ENCODE measurements at places on chromosomes 7 and 10. TPM values are rescaled to one million over a fixed set of nuclear protein-coding genes. Genes with fewer than 3 reads are reported as not detected.

- H3K27ac ChIP-seq: no peak overlapping the region
- DNase-seq: no peak
- no peaks in the 10 kb centered on the region for H3K27me3 ChIP-seq
- H3K4me1 ChIP-seq: no peaks in the 10 kb centered on the region
Observed at GRCh38 chr7:74312418-74313028, 23.3 kb downstream of the CLIP2 start.

- peak overlapping the region; percentile 87 for H3K4me3 ChIP-seq
- peak overlapping the region; percentile 88 for H3K27ac ChIP-seq
Observed at GRCh38 chr7:30285067-30285535, 704 bp downstream of the ZNRF2 start.

GRCh38 chr7:111760043-111760442, 197.8 kb upstream of the IMMP2L start:
- H3K4me3 ChIP-seq: no peak overlapping the region
- no peaks in the 10 kb centered on the region for H3K36me3 ChIP-seq
- DNase-seq: no peak

DNA sequence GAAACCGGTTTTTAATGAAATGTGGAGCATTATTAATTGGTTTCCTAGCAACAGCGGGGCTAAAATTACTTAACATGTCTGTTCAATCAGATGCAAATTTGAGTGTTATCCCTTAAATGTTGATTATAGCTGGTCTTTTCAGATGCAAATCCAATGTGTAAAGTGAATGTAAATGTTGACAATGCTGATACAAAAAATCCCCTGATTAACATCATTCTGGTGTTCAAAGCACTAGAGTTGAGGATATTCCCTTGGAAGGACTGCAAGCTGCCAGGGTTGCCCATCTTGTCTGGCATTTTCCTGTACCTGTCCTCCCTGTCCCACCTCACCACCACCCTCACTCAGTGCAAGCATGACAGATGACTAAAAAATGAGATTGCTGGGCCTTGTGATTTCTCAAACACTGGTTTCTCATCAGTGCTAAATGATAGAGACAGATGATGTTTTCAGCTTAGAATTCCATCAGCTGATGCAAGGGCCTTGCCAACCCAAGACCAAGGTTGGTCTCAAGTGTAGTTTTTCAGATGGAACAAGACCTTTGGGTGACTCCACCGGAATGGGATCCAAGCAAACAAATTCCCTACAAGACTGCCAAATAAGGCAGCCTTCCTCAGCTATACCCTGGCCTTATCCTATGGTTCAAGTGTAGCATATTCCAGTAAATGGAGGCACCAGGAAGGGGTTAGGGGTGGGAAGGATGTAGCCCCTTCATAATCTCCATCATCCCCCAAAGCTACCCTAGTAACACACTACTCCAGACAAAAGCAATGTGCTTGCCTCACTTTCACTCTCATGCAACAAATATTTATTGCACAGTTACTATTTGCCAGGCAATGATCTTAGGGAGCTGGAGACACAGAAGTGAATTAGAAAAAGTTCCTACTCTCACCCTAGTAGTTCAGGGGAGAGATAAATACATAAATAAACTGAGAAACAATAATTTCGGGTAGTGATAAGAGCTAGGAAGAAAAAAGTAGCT, 54.9 kb downstream of the JAZF1 start:
- H3K4me1 ChIP-seq: no peaks in the 10 kb centered on the region
- no peaks in the 10 kb centered on the region for H3K27me3 ChIP-seq
- no peaks in the 10 kb centered on the region for H3K36me3 ChIP-seq
- H3K4me3 ChIP-seq: no peak overlapping the region
- no peak overlapping the region for H3K27ac ChIP-seq

DNA sequence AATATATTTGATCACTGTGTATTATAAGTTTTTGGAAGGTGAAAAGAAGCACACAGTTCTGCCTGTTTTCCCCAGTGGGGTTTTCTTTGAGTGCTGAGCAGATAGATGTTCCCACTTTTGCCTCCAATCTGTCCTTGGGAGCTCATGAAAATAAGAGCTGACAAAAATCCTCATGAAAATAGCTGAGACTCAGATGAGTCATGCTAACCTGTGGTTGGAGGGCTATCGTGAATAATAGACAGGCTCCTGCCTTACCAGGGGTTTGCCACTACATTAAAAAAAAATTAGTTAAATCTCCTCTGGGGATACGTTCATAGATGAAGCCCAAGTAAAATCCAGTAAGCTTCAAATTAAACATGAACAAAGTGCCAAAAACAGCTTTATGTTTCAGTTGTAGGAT, 10.9 kb upstream of the AOAH start:
- no peak for DNase-seq
- no peaks in the 10 kb centered on the region for H3K36me3 ChIP-seq
- no peak overlapping the region for H3K27ac ChIP-seq
- H3K4me1 ChIP-seq: no peaks in the 10 kb centered on the region
- H3K4me3 ChIP-seq: no peak overlapping the region

GRCh38 chr10:26627324-26627723, 70.2 kb upstream of the PDSS1 start:
- H3K36me3 ChIP-seq: no peaks in the 10 kb centered on the region
- no peak overlapping the region for H3K4me3 ChIP-seq
- DNase-seq: peak; percentile 30
- H3K27ac ChIP-seq: no peak overlapping the region
- no peaks in the 10 kb centered on the region for H3K27me3 ChIP-seq

GRCh38 chr10:96700374-96701099, 19.8 kb downstream of the PIK3AP1 start:
- no peaks in the 10 kb centered on the region for H3K27me3 ChIP-seq
- H3K36me3 ChIP-seq: no peaks in the 10 kb centered on the region
- no peak for DNase-seq
- H3K27ac ChIP-seq: no peak overlapping the region
- 0 out of 2 replicates have a peak, but pooled peaks cover 4% of the 10 kb centered on the region for H3K4me1 ChIP-seq

GRCh38 chr7:11182736-11183135, 209.1 kb downstream of the PHF14 start:
- no peaks in the 10 kb centered on the region for H3K36me3 ChIP-seq
- H3K4me3 ChIP-seq: no peak overlapping the region
- no peaks in the 10 kb centered on the region for H3K4me1 ChIP-seq

- H3K4me3 ChIP-seq: no peak overlapping the region
- peaks cover 4% of the 10 kb centered on the region for H3K4me1 ChIP-seq
- H3K27ac ChIP-seq: no peak overlapping the region
- no peaks in the 10 kb centered on the region for H3K27me3 ChIP-seq
- no peak for DNase-seq
Observed at GRCh38 chr10:89518876-89519842, 16.2 kb downstream of the SLC16A12 start.

DNA sequence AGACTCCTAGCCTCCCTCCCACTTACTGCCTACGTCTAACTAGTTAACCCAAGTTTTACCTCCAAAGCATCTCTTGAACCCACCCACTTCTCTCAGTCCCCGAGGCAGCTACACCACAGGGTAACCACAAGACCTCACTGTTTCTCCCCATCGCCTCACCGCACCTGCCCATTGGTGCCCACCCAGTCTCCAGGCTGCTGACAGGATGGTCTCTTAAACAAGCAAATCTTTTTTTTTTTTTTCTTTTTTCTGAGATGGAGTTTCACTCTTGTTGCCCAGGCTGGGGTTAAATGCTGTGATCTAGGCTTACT, 47.0 kb downstream of the DENND2A start:
- no peaks in the 10 kb centered on the region for H3K36me3 ChIP-seq
- H3K4me3 ChIP-seq: no peak overlapping the region
- no peaks in the 10 kb centered on the region for H3K27me3 ChIP-seq
- DNase-seq: no peak
- H3K27ac ChIP-seq: no peak overlapping the region

DNA sequence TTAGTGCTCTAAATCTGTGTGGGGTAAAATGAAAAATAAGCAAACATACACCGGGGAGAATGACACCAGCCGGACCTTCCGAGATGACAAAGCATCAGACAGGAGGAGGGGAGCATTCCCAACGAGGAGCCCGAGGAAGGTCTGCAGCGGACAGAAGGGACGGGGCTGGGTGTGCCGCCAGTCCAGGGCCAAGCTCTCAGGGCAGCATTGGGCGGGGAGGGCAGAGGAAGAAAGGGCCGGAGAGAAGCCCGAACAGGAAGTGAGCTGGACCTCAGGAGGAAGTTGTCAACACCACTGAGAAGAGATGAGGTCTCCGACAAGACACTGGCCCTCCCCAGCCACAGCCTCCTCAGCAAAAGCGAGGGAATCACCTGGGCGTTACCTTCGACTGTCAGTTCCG, 182.6 kb upstream of the RNF32 start:
- no peaks in the 10 kb centered on the region for H3K36me3 ChIP-seq
- no peak overlapping the region for H3K4me3 ChIP-seq
- DNase-seq: no peak

GRCh38 chr10:66767707-66768106, 158.1 kb upstream of the LRRTM3 start:
- no peaks in the 10 kb centered on the region for H3K36me3 ChIP-seq
- H3K4me1 ChIP-seq: no peaks in the 10 kb centered on the region
- H3K27me3 ChIP-seq: no peaks in the 10 kb centered on the region
- DNase-seq: no peak

DNA sequence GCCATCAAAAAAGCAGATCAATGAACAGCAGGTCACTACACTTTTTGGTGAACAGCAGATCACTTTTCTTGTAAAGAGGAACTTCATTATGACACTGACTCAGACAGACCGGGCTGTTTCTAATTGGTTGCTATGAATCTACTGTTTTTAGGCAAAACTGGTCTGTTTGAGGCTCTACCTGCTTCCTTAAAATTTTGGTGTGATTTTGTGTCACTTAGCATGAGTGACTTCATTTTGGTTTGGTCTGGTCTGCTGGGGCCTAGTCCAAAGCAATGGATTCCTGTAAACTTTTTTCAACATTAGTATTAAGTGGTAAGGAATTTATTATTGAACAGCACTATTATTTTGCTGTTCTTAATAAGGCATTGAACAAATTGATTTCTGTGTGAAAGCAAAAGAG, 41.8 kb upstream of the C10orf71 start:
- H3K27me3 ChIP-seq: no peaks in the 10 kb centered on the region
- no peak for DNase-seq
- no peak overlapping the region for H3K27ac ChIP-seq
- H3K4me1 ChIP-seq: no peaks in the 10 kb centered on the region

- no peaks in the 10 kb centered on the region for H3K36me3 ChIP-seq
- H3K4me3 ChIP-seq: no peak overlapping the region
- DNase-seq: no peak
- H3K27me3 ChIP-seq: no peaks in the 10 kb centered on the region
- no peaks in the 10 kb centered on the region for H3K4me1 ChIP-seq
Observed at GRCh38 chr10:58070956-58071355, 196.7 kb downstream of the IPMK start.

DNA sequence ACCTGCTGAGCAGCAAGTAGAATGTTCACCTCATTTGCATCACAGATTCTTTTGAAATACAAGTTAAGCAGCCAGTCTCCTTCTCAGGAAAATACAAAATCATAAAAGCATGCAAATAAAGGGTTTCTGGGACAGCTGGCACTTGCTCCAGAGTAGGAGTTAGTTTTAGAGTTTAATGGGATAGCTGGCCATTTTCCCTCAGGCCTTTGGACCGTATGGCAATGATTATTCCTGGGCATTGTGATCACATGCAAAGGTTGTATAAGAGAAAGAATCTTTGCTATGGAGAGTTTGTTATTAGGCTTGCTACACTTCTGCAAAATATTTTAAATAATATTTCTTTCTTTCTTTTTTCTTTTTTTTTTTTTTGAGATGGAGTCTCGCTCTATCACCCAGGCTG, 240.8 kb downstream of the CDK14 start:
- no peak overlapping the region for H3K27ac ChIP-seq
- no peaks in the 10 kb centered on the region for H3K27me3 ChIP-seq
- no peaks in the 10 kb centered on the region for H3K36me3 ChIP-seq
- H3K4me1 ChIP-seq: no peaks in the 10 kb centered on the region
- DNase-seq: no peak

DNA sequence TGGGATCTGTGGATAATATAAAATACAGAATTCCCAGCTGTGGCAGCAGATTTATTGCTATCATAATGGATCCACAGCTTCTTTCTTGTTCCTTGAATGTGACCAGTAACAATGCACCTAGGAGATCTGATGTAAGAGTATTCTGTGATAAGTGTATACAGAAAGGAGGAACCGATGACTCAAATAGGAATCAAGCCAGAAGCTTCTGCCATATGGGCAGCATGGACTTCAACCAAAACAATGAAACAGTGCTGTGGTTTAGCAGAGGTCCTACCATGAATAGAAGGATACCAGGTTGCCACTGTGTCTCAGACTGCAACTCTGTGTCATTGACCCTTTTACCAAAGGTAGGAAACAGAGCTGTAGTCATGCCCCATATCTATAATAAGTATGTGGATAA, 81.8 kb downstream of the PTPRZ1 start:
- no peaks in the 10 kb centered on the region for H3K27me3 ChIP-seq
- DNase-seq: no peak

DNA sequence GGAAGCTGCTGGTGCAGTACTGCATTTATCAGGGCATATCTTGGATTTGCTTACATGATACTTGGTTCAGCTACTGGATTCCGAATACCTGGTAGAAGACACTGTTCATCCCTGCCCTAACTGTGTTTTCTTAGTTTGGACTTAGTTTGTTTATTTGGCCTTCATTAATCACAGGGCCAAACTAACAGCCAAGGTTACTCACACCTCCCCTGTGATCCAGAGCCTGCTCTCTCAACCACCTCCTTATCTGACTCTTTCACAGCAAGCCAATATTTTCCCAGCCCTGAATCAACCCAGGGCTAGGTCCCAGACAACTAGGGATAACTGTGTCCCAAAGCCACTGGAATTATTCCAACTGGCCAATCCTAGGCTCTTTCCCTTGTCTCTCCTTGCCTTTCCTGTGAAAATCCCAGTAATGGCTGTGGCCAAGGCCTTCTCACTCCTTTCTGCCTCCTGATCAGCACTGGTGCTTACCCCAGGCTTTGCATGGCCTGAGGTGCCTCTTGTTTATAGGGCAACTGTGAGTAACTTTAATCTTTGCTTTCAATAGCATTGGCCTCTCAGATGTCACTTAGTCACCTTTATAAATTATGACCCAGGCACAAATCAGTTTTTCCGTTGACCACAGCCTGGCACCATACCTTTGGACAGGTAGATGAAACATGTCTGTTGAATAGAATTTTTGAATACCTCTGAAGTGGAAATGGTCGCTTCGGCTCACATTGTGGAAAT, 9.3 kb upstream of the JCAD start:
- H3K27me3 ChIP-seq: no peaks in the 10 kb centered on the region
- peaks cover 17% of the 10 kb centered on the region for H3K4me1 ChIP-seq
- no peak overlapping the region for H3K4me3 ChIP-seq
- DNase-seq: no peak

GRCh38 chr10:49739426-49739825, 22.7 kb downstream of the OGDHL start:
- H3K4me3 ChIP-seq: no peak overlapping the region
- no peak overlapping the region for H3K27ac ChIP-seq
- DNase-seq: no peak
- H3K4me1 ChIP-seq: peaks cover 15% of the 10 kb centered on the region
- 0 out of 2 replicates have a peak, but pooled peaks cover 2% of the 10 kb centered on the region for H3K36me3 ChIP-seq

- H3K4me3 ChIP-seq: no peak overlapping the region
- no peaks in the 10 kb centered on the region for H3K4me1 ChIP-seq
- H3K27ac ChIP-seq: no peak overlapping the region
Observed at GRCh38 chr7:83514977-83515376, 134.0 kb downstream of the SEMA3E start.

Gene ADCYAP1R1
- not detected for total RNA-seq
